ENCODE measurements at places on chromosomes 11 and 22.

DNA sequence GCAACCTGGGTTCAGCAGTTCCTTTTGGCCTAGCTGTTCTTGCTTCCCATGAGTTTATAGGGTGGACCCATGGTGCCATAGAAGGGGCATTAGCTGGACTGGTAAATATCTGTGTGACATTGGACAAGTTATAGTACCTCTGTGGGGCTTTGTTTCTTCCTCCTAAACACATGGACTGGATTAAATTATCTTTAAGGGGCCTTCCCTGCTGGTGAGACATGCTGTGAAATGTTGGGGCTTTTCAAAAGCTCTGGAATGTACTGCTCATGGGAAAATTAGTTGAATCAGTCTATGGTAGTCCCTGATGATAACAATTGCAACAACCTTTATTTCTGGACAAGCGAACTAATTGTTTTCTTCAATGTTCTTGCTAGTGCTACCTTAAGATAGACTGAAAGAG, 276.2 kb downstream of the BLID start:
- DNase-seq = no peak

GRCh38 chr22:50599816-50600455, 657 bp upstream of the MAPK8IP2 start:
- no peak for DNase-seq

GRCh38 chr11:16924826-16925560, 89.2 kb downstream of the PLEKHA7 start:
- peak; percentile 28 for DNase-seq

DNA sequence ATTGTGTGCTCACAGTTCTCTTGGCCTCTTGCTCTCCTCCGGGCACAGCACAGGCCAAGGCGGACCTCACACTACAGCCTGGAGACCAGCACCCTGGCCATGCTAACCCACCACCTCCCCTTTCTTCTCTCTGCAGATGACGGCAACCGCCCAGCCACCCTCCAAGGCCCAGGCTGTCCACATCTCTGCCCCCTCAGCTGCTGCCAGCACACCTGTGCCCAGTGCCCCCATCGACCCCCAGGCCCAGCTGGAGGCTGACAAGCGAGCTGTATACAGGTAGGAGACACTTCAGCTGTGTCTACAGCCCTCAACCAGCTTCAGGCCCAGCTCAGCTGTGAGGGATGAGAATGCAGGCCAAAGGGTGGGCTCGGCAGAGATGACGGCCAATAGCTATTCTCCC, 128.4 kb downstream of the FEZ1 start:
- no peak for DNase-seq

GRCh38 chr11:63560506-63561180, 2.5 kb downstream of the PLAAT2 start:
- no peak for DNase-seq

- DNase-seq = no peak
Measured at GRCh38 chr11:119853581-119854360, 124.8 kb upstream of the NECTIN1 start.

DNA sequence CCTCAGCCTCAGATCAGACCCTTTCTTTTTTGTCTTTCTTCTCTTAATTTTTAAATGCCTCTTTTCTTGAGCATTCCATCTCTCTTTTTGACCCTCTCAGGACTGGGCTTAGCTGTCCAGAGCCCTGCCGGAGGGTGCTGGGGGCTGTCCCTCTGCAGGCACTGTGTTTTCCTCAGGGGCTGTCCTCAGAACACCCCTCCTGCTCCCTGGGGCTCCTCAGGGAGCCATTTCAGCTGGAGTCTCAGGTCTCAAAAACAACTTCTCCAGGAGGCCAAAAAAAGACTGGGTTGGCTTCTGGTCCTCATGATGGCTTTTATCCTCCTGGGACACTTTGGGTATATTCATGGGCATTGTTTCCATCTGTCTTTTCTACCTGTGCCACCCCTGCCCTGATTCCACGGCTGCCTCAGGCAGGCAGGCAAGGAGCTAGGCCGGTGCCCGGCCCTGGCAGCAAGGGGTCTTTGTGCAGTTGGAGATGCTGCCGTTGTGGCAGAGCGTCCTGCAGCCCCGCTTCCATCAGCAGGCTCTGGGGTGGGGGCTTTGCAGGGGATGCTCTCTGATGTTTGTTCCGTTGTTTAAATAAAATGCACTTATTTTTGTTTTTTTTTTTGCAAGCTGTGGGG, 85.1 kb downstream of the CEP164 start:
- DNase-seq = no peak

GRCh38 chr11:126423154-126423553, 67.7 kb downstream of the ST3GAL4 start:
- DNase-seq = no peak

- no peak for DNase-seq
Measured at GRCh38 chr11:126461996-126462395, 106.5 kb downstream of the ST3GAL4 start.

- DNase-seq = no peak
Measured at GRCh38 chr11:61080526-61080925, 21.8 kb upstream of the CD5 start.

GRCh38 chr11:75149766-75150465, 991 bp upstream of the SLCO2B1 start:
- DNase-seq = no peak
